ENCODE measurements at places on chromosomes 3 and 15. TPM values are rescaled to one million over a fixed set of nuclear protein-coding genes. Genes with fewer than 3 reads are reported as not detected.

GRCh38 chr15:73022161-73022560 is 30.1 kb upstream of the NEO1 start:
- DNase-seq = peak; percentile 4

DNA sequence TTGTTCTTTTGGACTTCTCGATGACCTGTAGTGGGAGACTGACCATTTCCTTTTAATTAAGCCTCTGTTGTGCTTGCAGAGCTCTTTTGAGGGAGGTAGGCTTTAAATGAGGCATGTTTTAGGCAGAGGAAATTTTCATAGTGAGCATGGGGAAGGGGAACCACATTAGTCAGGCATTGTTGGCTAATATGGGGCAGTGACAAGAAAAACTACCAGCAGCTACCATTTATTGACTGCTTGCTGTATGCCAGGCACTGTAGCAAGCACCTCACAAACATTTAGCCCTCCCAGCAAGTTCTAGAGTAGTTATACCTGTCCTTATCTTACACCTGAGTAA is 10.9 kb downstream of the ATG7 start:
- DNase-seq = no peak

Gene OR4F6
- not detected for polyA plus RNA-seq

Gene SLC6A20
- not detected for polyA plus RNA-seq

Gene TTLL13
- polyA plus RNA-seq = 0.07 TPM

- no peak for DNase-seq
Observed at GRCh38 chr3:52210550-52211046, 12.6 kb downstream of the ALAS1 start.

- no peak for DNase-seq
Observed at GRCh38 chr3:155018621-155019330, 61.3 kb upstream of the MME start.

DNA sequence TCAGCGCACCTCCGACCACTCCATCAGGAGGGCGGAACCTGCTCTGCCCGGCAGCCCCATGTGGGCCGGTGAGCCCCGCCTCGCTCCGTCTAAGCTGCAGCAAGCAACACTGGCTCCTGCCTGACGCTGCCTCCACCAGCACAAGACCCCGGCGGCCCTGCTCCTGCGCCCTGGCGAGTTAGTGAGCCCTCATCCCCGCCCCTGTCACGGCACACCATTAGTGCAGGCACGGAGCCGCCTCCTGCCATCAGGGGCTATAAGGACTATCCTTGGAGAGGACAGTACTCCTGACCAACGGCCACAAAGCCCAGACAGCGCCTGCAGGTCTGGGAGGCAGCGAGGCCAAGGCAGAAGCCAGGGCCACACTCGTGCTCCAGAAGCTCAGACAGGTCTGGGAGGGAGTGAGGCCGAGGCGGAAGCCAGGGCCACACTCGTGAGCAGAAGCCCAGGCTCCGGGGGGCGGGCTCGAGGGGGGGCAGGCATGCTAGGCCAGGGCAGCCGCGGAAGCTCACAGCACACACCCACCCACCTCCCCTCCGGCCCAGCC is 39.4 kb downstream of the TNK2 start:
- DNase-seq = no peak
